ENCODE measurements at places on chromosomes 4 and X. TPM values are rescaled to one million over a fixed set of nuclear protein-coding genes. Genes with fewer than 3 reads are reported as not detected.

Gene TCEAL6
- total RNA-seq, result not detected

Gene CXCL5
- not detected for total RNA-seq

Gene TCEAL1
- not detected for total RNA-seq

Gene YIPF7
- total RNA-seq, result not detected

Gene NAP1L5
- 1.8 TPM for total RNA-seq

DNA sequence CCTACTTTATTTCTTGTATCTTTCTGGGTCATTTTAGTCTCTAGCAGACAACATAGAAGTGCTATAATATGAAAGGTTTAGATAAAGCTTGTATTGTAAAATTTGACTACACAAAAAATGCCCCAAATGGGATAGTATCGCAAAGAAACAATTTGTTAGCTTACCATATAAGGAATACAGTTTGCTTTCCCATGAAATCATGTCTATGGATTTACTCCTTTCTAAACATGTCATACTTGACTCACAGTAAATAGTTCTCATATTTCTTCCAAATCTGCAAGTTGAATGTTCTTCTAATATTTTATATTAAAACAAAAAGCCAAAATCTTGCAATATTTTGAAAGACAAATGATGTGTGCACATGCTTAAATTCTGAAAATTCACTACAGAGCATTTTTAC, 103.9 kb downstream of the PPA2 start:
- DNase-seq, result no peak

- DNase-seq, result no peak
Measured at GRCh38 chr4:182179105-182179504, 64.1 kb upstream of the TENM3 start.

GRCh38 chrX:114390251-114390796, 193.6 kb upstream of the HTR2C start:
- DNase-seq, result no peak

- DNase-seq, result no peak
Measured at GRCh38 chr4:78707268-78707667, 68.9 kb upstream of the BMP2K start.

All from HCT116 (cell line).